ENCODE measurements at places on chromosomes 2 and 18. TPM values are rescaled to one million over a fixed set of nuclear protein-coding genes. Genes with fewer than 3 reads are reported as not detected.

The VWC2L gene
- not detected for total RNA-seq

The TMEM17 gene
- total RNA-seq, result 2.4 TPM

The NEB gene
- not detected for total RNA-seq

The UGT1A8 gene
- not detected for total RNA-seq

The FBXO15 gene
- total RNA-seq, result not detected

The CHRND gene
- not detected for total RNA-seq

The TLX2 gene
- not detected for total RNA-seq

The SCRN3 gene
- 7.4 TPM for total RNA-seq

The TBC1D8 gene
- total RNA-seq, result 2.3 TPM

The C1QL2 gene
- total RNA-seq, result not detected

The KCTD1 gene
- total RNA-seq, result 11.5 TPM

The CAPN14 gene
- total RNA-seq, result not detected

The SCN7A gene
- not detected for total RNA-seq

The EXOC6B gene
- total RNA-seq, result 39.5 TPM

The GALR1 gene
- not detected for total RNA-seq

The PSD4 gene
- 0.25 TPM for total RNA-seq

The ZBTB7C gene
- not detected for total RNA-seq

The TSGA10 gene
- total RNA-seq, result 1.8 TPM

The LONRF2 gene
- total RNA-seq, result not detected

The GALNT14 gene
- not detected for total RNA-seq

The GATA6 gene
- total RNA-seq, result 0.31 TPM

The ANKRD62 gene
- not detected for total RNA-seq

The NEU4 gene
- total RNA-seq, result not detected

The BCL2 gene
- total RNA-seq, result 9.9 TPM

The UCN gene
- total RNA-seq, result not detected

The PLCD4 gene
- 1.3 TPM for total RNA-seq

The SETBP1 gene
- total RNA-seq, result not detected

The MOGAT1 gene
- total RNA-seq, result not detected

The CDH19 gene
- not detected for total RNA-seq

The DOCK10 gene
- not detected for total RNA-seq

The MC5R gene
- total RNA-seq, result not detected

The GPR35 gene
- total RNA-seq, result 0.86 TPM

The ATG16L1 gene
- 30.8 TPM for total RNA-seq

The NPPC gene
- total RNA-seq, result 1.6 TPM

The ESPNL gene
- total RNA-seq, result 6.8 TPM

The PLGLB1 gene
- total RNA-seq, result 0.92 TPM

The SAG gene
- 0.80 TPM for total RNA-seq

The EPAS1 gene
- total RNA-seq, result 0.03 TPM

The CNTNAP5 gene
- not detected for total RNA-seq

The DYNAP gene
- not detected for total RNA-seq

The SDC1 gene
- 45.5 TPM for total RNA-seq

The PRLH gene
- total RNA-seq, result not detected

The SOCS6 gene
- 32.5 TPM for total RNA-seq

The NR4A2 gene
- total RNA-seq, result not detected

The RNU2-63P gene
- total RNA-seq, result not detected

The NRP2 gene
- 7.9 TPM for total RNA-seq

The CYP27A1 gene
- not detected for total RNA-seq

The AQP12A gene
- not detected for total RNA-seq

The MARS2 gene
- total RNA-seq, result 9.9 TPM

The GPD2 gene
- total RNA-seq, result 5.7 TPM

The IL36G gene
- not detected for total RNA-seq

The PCGF1 gene
- total RNA-seq, result 39.9 TPM

The GALNT3 gene
- total RNA-seq, result not detected

The ACVR1 gene
- total RNA-seq, result 1.9 TPM

The TMEM198 gene
- total RNA-seq, result 11.1 TPM

The SNTG2 gene
- not detected for total RNA-seq

The FSHR gene
- total RNA-seq, result not detected

The GPR75 gene
- total RNA-seq, result not detected

The OTOS gene
- not detected for total RNA-seq

The HTR2B gene
- 5.4 TPM for total RNA-seq

Measured in G401 (cell line).